ENCODE measurements at places on chromosomes 11 and 22.

- DNase-seq, result no peak
Measured at GRCh38 chr11:14070896-14071295, 108.4 kb downstream of the SPON1 start.

DNA sequence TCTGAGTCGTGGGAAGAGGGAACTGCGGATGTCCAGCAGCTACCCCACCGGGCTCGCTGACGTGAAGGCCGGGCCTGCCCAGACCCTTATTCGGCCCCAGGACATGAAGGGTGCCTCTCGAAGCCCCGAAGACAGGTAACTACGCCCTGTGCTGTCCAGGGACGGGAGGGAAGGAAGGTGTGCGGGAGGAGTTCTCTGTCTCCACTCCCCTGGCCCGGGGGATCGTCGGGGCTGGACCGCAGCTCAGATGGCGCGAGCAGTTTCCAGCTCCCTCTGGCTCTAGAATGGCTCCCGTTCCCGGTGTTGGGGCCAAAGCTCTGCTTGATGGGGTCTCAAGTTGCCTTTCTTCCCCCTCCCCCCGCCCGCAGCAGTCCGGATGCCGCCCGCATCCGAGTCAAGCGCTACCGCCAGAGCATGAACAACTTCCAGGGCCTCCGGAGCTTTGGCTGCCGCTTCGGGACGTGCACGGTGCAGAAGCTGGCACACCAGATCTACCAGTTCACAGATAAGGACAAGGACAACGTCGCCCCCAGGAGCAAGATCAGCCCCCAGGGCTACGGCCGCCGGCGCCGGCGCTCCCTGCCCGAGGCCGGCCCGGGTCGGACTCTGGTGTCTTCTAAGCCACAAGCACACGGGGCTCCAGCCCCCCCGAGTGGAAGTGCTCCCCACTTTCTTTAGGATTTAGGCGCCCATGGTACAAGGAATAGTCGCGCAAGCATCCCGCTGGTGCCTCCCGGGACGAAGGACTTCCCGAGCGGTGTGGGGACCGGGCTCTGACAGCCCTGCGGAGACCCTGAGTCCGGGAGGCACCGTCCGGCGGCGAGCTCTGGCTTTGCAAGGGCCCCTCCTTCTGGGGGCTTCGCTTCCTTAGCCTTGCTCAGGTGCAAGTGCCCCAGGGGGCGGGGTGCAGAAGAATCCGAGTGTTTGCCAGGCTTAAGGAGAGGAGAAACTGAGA lies 1.4 kb downstream of the ADM start:
- DNase-seq, result no peak

GRCh38 chr11:34480314-34480713 lies 33.3 kb downstream of the ELF5 start:
- no peak for DNase-seq

- DNase-seq, result no peak
Measured at GRCh38 chr11:71304491-71304890, 52.1 kb upstream of the SHANK2 start.

GRCh38 chr11:1006762-1007161 lies 29.8 kb downstream of the MUC6 start:
- DNase-seq, result no peak

DNA sequence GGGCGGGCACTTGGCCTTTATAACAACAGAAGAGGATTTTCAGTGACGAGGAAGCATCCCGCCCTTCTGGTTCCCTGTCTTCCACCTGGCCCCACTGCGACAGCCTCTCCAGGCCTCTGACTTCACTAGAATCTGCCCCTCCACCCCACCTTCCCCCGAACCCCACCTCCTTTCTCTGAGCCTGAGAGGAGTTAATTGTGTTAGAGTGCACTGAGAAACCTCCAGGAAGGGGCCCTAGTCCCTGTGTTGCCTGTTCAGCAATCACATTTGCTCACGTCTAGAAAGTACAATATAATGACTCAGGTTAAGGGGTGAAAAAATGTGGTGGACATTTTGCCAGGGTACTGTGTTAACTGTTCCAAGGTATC lies 38.8 kb downstream of the PTPRJ start:
- DNase-seq, result no peak

DNA sequence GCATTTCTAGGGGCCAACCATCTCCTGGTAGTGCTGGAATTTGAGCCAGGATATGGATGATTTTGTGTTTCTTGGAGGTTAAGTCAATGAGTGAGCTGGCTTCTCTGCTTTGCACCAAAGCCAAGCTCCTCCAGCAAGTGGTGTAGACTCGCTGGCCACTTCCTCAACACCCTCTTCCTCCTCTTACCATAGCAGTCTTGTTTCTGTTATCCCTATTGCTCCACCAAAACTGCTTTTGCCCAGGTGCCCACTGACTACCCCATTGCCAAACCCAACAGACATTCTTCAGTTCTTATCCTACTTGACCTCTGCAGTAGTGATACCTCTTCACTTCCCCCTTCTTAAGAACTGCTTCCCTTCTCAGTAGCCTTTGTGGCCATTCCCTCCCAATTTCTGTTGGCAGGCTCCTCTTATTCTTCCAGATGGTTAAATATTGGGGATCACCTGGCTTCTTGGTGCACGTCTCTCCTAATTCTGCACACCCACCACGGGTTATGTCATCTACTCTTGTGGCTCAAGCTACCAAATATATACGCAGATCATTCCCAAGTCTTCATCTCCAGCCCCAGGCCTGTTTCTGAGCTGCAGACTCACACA lies 7.0 kb upstream of the PRG2 start:
- DNase-seq, result no peak

DNA sequence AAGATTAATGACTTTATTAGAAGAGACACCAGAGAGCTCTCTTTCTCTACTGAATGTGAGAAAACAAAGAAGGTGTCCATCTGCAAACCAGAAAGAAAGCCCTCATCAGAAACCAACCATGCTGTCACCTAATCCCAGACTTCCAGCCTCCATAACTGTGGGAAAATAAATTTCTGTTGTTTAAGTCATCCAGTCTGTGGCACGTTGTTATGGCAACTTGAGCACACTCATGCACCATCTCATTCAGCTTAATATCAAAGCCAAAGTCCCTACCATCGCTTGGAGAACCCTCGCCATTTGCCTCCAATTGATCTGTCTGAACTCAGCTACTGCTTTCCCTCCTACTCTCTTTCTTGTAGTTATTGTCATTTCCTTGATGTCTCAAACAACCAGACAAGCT lies 766.1 kb upstream of the ARHGAP42 start:
- DNase-seq, result no peak

- DNase-seq, result no peak
Measured at GRCh38 chr22:27596133-27596870, 205.3 kb downstream of the MN1 start.

- DNase-seq, result no peak
Measured at GRCh38 chr11:69180226-69180625, 24.5 kb downstream of the SMIM38 start.

DNA sequence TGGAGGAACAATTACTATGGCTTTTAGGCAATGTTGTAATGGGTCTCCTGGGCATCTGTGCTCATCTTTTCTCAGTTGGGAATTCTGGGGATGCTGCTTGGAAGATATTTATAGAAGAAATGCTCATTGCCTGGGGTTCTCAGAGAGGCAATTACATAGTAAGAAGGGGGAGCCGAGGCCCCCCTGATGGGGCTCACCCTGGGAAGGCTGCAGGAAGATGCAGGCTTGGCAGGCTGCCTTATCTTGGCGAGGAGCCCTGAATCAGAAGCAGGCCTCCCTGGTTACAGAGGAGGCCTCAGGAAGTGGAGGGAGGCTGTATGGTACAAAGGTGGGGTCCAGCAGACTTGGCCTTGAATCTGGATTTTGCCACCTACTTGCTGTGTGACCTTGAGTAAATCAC lies 60.6 kb upstream of the CRYBB3 start:
- no peak for DNase-seq

- no peak for DNase-seq
Measured at GRCh38 chr11:64794526-64794925, 8.5 kb downstream of the MAP4K2 start.

DNA sequence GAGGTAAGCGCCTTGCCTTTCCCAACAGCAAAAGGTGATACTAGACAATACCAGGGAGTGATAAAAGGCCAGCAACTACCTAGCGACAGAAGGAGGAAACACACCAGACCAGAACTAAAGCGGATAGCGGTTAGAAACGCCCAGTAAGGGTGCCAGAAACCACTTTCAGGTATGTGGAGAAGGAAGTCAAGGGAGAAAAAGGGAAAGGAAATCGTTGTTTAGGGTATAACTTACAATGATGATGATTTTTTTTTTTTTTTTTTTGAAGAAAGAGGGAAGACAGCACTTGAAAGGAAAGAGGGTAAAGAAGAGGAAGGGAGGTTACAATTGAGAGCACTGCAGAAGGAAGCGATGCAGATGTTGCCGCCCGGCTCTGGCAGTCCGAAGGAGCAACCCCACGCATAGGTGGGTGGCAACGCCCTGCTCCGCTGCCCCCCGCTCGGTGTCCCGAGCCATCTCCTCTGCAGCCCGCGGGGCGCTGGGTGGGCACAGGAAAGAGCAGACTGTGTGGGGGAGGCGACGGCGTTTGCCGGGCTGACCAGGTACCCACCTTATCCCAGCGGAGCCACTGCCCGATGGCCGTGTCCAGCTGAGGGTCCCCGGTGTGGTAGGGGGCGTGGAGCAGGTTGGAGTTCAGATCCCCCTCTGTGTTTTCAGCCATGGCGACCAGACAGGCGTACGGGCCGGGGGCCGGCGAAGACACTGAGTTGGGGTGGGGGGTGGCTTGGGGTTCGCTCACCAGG lies 561 bp downstream of the PGM2L1 start:
- DNase-seq, result no peak

DNA sequence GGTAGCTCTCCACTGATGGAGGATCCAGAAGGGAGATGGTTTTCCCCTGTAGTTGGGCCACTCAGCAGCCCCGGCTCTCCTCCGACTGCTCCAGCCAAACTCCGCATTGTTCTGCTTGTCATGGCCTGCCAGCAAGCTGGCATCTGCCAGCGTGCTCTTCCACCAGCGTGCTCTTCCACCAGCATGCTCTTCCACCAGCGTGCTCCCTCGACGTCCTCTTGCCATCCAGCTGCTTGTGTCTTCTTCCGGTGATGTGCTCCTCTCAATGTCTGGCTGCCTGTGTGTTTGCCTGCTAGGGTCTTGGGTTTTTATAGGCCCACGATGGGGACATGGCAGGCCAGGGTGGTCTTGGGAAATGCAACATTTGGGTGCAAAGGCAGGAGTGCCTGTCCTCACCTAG lies 43.5 kb upstream of the GNAZ start:
- DNase-seq, result no peak

- DNase-seq, result no peak
Measured at GRCh38 chr22:40024201-40025061, 29.7 kb downstream of the FAM83F start.
